ENCODE measurements at places on chromosomes 2 and 18.

GRCh38 chr2:196750977-196751631, 48.4 kb downstream of the GTF3C3 start:
- peak; percentile 51 for DNase-seq

DNA sequence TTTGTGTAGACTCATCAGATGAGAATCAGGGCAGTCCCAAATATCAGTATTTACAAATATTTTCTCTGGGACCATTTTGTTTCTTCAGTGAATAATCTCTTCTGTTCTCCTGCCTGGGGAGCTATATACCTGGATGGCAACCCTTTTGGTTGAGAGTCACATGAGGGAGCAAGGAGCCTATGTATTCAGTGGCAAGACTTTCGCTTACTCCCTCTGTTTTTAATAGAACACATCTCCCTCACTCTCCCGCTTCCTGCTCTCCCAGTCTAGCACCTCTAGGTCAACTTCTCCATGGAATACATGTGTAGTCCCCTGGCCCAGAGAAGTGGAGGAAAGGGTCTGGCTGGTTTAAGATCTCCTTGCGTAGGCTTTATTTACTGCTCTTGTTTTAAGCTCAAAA, 600.3 kb downstream of the CCDC85A start:
- no peak for DNase-seq

GRCh38 chr2:28231110-28231631, 161.5 kb upstream of the FOSL2 start:
- DNase-seq = no peak

DNA sequence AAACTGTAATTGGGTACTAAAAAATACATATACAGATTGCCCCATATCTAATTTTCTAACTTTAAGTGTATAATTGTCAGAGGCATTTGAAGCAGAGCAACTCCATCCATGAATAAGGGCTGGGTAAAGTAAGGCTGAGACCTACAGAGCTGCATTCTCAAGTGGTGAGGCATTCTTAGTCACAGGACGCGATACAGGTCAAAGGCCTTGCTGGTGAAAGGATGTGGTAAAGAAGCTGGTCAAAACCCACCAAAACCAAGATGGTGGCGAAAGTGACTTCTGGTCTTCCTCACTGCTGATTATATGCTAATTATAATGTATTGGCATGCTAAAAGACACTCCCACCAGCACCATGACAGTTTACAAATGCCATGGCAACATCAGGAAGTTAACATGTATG, 50.0 kb downstream of the SLC8A1 start:
- DNase-seq = no peak

DNA sequence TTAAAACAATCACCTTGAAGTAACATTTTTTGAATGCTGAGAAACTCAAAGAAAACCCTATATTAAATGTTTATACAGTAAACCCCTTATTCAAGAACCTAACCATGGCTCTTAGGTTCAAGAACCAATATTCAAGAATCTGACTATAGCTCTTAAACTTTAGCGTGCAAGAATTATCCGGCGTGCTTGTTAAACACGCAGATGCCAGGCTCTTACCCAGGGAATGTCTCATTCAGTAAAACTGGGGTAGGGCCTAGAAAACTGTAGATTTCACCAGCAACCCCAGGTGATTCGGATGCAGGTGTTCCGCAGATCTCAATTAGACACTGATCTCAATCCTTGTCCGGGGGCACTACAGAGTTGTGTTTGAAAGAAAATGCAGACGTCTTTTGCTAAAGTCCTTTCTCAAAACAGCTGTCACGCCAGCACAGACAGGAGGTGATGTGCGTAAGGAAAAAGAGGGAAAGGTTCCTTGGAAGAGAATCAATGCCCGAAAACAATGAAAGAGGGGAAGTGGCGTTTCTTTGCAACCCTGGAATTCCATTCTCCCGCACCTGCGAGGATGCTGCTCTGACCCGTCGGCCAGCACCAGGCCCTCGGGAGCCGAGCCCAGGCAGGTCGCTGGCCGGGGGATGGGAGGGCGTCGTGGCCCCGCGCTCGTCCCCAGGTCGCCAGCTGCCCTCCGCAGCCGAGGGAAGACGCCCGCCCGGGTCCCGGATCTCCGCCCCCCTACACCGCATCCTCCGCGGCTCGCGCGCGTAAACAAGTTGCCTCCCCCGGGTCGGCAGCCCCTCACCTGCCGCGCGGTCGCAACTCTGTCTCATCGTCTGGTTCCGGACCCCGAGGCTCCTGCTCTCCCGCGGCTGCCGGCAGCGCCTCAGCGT, 851 bp downstream of the EIF2AK3 start:
- peak; percentile 49 for DNase-seq

DNA sequence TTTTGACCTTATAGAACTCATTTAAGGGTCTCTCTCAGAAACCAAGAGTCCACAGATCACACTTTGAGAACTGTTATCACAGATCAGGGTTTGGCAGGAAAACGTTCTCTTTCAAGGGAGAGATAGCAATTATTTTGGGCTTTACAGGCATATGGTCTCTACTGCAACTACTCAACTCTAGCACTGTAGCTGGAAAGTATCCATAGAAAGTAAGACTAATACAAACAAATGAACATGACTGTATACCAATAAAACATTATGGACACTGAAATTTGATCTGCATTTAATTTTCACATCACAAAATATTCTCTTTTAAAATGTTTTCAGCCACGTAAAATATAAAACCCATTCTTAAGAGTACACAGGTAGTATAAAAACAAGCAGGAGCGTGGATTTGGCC, 100.5 kb downstream of the TRIP12 start:
- no peak for DNase-seq

GRCh38 chr2:216117561-216118340, 8.6 kb downstream of the XRCC5 start:
- no peak for DNase-seq

DNA sequence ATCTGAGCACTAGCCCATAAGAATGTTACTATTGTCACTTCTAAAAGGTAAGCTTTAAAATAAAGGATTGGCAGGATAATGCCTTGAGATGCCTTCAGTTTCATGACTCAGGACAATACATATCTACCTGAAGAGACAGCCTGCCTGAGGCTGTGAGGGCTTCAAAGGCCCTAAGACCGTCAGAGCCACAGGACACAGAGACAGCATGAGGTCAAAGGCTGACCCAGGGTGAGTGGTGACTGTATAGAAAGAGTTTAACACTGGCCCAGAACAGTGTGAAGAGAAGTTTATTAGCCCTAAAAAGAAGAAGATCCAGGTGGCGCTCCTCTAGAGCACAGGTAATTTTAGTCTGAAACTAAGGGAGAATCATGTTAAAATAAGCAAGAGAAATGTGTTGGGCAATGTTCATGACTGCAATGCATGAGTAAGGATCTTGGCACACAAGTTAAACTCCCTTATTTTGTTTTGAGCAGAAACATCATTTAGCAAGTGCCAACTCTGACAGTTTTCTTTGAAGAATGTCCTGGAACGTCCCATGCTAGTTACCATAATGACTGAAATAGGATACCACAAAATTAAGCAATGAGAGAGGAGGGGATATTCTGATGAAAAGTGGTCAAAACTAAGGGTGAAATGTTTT, 78.1 kb upstream of the FAM110C start:
- no peak for DNase-seq

- peak; percentile 94 for DNase-seq
Observed at GRCh38 chr18:23452728-23453679, at the start of gene RIOK3. Gene RIOK3 (plus strand): TSS chr18:23453287. CDS start chr18:23453440, 153 bp downstream.

DNA sequence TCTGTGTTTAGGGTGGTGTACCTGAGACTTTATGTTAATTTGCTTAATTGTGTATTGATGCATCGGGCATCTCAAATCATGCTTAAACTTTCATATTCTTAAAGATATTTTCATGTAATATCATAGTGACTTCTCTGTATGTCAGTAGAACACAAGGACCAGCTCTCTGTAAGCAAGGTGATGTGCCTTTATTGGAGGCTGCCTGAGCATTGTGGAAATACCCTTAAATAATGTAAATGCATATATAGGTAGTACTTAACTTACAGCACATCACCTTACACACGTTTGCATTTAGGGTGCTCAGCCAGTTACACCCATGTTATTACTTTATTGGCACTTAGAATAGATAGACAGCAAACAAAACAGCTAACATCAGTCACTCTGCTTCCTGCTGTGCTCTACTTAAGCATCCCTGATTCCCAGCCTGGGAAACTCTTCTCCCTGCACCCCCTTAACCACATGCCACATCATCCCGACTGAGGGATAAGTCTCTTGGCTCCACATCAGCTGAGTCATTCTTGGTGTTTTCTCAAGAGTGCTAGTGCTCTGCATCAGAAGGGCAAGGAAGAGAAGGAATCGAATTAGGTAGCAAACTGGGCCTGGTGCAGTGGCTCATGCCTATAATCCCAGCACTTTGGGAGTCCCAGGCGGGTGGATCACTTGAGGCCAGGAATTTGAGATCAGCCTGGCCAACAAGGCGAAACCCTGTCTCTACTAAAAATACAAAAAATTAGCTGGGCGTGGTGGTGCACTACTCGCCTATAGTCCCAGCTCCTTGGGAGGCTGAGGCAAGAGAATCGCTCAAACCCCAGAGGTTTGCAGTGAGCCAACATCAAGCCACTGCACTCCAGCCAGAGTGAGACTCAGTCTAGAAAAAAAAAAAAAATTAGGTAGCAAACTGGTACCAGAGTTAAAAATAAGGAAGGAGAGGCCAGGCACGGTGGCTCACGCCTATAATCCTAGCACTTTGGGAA, 108.7 kb downstream of the MAP3K20 start:
- no peak for DNase-seq

DNA sequence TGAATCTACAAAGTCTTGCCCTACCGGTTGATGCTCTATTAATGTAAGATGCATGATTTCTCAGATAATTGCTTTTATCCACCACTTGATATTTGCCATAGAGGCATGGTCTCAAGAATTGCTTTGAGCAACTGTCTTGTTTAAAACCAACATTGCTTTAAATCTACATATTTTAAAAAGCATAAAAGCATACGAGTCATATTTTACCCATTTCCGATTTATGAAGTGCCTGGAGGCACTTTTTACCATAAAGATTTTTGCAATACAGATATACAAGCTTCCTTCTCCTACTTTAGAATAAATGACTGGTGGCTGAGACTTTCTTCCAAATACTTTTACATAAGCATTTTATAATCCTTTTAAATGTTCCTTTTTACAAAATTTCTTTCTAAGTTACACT, 517.6 kb downstream of the TXNL1 start:
- DNase-seq = no peak

DNA sequence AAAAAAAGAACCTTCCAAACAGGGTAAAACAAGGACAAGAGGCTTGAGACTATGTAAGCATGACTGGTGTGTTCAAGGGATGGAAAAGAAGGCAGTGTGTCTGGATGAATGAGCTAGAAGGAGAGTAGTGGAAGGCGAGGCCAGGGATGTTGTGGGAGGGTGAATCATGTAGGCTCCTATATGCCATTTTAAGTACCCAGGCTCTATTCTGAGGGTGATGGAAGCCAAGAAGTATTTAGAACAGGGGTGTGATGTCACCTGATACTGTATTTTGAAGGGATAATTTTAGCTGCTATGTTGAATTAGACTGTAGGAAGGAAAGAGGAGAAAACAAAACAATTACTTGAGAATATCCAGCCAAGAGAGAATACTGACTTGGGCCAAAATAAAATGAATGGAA, 524.7 kb upstream of the CRIM1 start:
- no peak for DNase-seq

DNA sequence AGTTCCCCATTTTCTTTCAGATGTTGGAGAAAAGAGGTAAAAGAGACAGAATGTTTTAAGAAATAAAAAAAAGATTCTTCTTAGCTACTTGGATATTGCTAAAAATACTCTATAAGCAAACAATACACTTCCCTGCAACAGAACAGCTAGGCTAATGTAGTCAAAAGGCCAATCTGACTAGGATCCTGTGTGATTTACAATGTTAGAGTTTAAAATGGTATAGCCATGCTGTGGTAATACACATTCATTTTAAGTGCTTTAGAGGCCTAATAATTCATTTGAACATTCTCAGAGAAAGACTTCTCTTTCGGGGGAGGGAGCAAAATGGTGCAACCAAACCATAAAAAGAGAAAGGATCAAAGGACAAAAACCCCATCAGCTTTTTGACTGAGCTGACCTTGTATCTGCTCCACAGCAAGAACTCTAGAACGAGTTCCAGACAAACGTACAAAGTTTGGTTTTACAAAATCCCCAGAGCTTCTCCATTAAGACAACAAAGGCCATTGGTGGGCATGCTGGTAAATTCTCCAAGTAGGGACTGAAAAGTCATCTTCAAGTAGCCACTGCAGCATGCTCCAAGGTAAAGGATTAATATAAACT, 200.2 kb downstream of the STK39 start:
- no peak for DNase-seq

GRCh38 chr2:150483532-150483931, 3.9 kb downstream of the RND3 start:
- no peak for DNase-seq

DNA sequence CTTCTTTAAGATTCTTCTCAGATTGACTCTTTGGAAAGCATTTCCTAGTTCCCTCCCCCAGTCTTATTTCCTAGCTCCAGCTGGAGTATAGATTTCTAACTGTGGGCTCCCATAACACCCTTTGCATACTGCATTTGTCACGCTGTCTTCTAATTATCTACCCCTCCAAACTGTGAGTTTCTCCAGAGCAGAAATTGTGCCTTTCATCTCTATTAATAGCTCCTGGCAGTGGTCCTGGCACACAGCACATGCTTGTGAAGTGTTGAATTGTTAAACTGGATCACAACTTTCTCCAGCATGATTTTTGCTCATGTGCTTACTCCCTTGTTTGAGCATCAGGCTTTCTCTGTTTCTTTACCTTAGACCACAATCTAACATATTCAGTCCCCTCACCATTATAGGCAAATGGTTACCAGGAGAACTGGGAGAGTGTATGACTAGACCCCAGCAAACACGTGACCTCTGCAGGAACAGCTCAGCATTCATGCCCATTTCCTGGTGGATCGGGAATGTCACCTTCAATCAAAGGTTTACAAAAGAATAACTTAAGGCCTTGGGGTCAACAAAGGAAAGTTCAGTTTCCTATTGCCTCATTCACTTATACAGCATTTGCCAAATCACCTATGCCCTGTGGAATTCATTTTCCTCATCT, 175.7 kb upstream of the TANK start:
- DNase-seq = no peak

DNA sequence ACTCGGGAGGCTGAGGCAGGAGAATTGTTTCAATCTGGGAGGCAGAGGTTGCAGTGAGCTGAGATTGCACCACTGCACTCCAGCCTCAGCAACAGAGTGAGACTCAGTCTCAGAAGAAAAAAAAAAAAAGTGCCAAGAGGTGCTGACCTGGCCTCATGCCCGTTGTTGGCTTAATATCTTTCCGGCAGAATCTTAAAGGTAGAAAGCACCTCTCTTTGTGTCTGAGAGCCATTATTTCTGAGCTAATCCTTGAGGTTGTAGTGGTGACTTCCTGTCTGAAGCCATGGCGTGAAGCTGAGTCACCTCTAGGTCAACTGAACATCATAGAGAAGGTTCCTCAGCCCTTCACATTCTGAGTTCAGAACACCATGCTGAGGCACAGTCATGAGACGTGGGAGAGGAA, 60.4 kb downstream of the WDSUB1 start:
- DNase-seq = peak; percentile 43

DNA sequence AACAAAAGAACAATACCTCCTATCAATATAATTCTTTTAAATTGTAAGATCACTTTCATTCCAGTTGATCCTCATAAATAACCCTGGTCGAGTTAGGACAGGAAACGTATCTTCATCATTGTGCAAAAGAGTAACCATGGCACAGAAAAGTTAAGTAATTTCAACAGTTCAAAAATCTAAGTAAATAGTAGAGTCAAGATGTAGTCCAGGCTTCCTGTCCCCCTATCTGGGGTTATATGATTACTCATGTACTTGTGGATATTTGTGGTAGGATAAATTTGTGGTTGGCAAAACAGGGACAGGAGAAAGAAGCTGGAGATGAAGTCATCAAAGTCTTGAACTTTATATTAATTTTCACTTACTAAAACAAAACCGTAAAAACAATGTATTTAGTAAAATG, 772.6 kb downstream of the TSN start:
- no peak for DNase-seq

GRCh38 chr2:178859730-178860129, 52.5 kb upstream of the TTN start:
- DNase-seq = no peak
